Prostate gland (tissue), 2 donors: ENCODE measurements at places on chromosomes 12 and 14. TPM values are rescaled to one million over a fixed set of nuclear protein-coding genes. Genes with fewer than 3 reads are reported as not detected.
A peak's percentile ranks its signal among the peaks of the same experiment; 100 is the strongest.

SP1 gene
- total RNA-seq, result 84.5 TPM

DNA sequence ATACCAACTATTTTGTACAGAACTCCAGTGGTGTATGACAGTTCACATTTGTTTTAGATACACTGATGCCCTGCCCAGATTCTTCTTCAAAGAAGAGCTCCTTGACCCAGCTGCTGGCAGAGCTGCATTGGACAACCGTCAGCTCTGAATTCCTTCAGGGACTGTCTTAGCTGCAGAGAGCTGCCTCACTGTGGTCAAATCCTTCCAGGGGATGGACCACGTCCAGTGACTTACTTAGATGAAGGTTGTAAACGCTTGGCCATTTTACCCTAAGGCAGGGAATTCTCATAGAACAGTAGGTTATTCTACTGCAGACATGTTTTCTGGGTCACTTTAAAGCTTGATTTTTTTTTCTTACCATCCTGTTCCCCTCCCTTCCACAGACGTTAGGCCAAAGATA, 905.0 kb upstream of the ATXN7L3B start:
- DNase-seq, result no peak

KRT80 gene
- total RNA-seq, result 3.7 TPM

- DNase-seq, result no peak
Observed at GRCh38 chr14:73610687-73611086, 1.6 kb upstream of the ACOT6 start.

DNA sequence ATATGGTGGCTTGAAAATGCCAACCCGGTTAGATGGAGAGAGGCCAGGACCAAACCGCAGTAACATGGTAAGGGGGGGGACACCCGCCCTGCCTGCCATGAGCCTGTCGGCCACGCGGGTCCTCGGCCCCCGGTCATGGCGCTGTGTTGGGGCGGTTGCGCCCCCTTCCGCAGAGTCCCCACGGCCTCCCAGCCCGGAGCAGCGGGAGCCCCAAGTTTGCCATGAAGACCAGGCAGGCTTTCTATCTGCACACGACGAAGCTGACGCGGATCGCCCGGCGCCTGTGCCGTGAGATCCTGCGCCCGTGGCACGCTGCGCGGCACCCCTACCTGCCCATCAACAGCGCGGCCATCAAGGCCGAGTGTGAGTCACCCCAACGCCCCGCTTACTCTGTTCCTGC, 10.1 kb upstream of the CRIP2 start:
- DNase-seq, result no peak

DNA sequence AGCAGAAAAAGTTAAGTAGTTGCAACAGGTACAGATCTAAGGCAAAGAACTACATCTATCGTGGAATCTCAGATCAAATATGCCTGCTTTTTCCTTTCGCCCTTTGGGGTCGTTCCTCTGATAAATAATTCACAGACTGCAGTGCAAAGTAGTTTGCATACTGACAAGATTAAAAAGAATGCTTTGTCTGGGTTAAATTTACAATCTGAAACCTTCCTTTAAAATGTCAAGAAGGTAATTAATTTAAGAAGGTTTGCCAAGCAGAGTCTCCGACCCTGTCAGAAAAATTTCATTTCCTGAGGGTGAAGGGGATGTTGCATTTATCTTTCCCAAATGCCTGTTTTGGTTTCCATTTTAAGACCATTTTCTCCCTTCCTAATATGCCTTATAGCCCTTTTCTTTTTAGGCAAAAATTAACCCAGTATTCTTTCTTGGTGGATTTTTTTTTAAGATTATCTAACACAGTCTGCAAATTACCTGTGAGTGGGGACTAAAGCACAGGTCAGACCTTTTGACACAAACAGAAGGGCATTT, 406.9 kb downstream of the LRIG3 start:
- DNase-seq, result no peak

DNA sequence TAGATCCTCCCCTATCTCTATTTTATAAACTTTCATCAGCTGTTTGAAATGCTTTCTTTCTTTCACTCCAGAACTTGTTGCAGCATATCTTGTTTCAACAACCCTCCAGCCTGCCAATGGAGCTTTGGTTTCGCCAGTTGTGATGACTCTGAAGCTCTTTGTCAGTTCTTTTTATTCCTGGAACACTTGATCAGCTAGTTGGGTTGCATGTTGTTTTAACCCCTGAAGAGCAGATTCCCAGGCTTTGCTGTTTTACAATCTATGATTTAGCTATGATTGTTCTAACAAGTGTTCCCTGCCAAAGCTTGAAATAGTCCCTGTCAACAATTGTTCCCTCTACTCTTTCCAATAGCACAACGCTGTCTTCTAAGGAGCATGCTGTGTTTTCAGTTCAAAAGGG, 50.6 kb upstream of the FUT8 start:
- DNase-seq, result no peak

OAS3 gene
- 11.2 TPM for total RNA-seq

TAS2R42 gene
- not detected for total RNA-seq

NGB gene
- total RNA-seq, result not detected

- peak; percentile 77 for DNase-seq
Observed at GRCh38 chr12:96233939-96234461, 39.8 kb downstream of the ELK3 start.

GRCh38 chr14:77071938-77072388, 26.1 kb upstream of the CIPC start:
- no peak for DNase-seq

GALNT9 gene
- 0.14 TPM for total RNA-seq

MGAT4C gene
- total RNA-seq, result 2.6 TPM

- no peak for DNase-seq
Observed at GRCh38 chr12:14931359-14931758, 7.0 kb downstream of the ERP27 start.

KLHL33 gene
- 1.7 TPM for total RNA-seq

GRCh38 chr12:64237382-64237781, 15.3 kb upstream of the KICS2 start:
- no peak for DNase-seq

GRCh38 chr14:54589076-54589475, 22.1 kb downstream of the SAMD4A start:
- no peak for DNase-seq

DNA sequence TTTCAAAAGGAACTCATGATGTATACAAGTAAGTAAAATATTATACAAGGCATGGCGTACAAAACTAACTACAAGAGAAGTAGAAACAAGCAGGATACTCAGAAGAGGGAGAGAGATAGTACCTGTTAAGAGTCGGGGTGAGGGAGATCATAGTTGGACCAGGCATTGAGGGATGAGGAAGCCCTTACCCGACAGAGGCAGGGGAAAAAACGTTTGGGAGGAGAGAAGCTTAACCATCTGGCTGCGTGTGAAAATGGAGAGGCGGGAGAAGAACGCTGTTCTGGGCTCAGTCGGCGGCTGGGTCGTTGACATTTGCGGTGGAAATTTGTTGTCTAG, 575 bp upstream of the FMNL3 start:
- no peak for DNase-seq

POTEG gene
- 42.6 TPM for total RNA-seq

ARID4A gene
- 10.0 TPM for total RNA-seq

DNA sequence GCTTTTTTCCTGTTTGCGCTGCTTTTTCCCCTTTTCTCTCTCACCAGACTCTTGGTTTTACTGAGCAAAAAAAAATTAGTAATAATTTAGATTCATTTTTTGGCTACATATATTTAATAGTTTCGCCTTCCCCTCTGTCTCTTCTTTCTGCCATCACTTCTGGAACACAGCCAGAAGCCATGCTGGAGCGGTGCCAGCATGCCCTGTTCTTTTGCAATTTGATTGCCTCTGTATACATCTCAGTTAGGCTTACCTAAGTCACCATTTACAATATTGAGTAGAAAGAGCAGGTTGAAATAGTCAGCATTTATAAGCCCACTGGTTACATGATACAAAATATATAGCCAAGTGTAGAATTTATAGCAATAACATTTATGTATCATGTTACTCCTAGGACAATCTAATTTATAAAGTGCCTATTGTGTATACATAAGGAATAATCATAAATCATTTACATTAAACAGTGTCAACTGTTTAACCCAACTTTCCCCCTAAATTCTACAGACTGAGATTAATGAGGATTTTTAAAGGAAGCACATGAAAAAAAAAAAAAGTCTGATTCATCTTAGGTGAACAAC, 413.8 kb upstream of the SOX5 start:
- no peak for DNase-seq

DNA sequence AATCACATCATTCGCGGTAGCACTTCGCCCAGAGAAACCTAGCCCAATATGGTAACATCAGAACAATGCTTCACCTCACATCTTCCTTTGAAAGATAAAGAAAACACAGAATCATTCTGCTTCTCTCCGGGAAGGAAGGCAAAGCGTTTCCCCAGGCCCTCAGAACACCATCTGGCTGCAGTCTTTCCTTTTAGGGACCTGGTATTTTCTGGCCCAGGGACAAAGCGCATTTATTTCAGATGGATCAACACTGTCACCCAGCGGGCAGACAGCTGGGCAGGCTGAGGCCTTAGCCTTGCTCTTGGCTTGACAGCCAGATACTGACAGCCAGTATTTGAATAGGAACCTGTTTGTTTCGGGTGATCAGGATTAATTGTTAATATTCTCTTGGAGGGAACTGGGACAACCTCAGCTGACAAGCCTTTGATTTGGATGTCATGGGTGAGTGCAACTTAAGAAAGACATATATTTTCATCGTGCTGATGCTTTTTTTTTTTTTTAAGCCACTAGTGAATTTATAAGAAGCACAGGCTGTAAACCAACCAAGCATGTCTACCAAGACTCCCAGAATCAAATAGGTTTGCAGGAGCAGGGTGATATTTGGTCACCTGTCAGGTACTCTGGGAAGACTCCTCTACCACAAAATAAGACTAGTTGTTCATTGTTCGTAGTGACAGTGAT, 118.9 kb downstream of the VEZT start:
- peak; percentile 84 for DNase-seq

GRCh38 chr14:61558271-61558670, 137.0 kb upstream of the HIF1A start:
- no peak for DNase-seq

SYNE2 gene
- total RNA-seq, result 104 TPM

MYO1A gene
- total RNA-seq, result 0.74 TPM

GRCh38 chr14:85576218-85576617, 46.3 kb downstream of the FLRT2 start:
- DNase-seq, result no peak

NUAK1 gene
- total RNA-seq, result 9.6 TPM

AGAP2 gene
- total RNA-seq, result 4.2 TPM

DNA sequence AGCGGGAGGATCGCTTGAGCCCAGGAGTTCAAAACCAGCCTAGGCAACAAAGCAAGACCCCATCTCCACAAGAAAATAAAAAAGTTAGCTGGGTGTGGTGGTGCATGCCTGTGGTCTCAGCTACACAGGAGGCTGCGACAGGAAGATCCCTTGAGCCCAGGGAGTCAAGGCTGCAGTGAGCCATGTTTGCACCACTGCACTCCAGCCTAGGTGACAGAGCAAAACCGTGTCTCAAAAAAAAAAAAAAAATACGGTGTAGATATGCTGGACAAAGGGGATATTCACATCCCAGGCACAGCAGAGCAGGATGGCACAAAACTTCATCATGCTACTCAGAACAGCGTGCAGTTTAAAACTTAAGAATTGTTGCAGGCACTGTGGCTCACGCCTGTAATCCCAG, 24.8 kb upstream of the STRN3 start:
- DNase-seq, result no peak

MVK gene
- total RNA-seq, result 54.1 TPM

DNA sequence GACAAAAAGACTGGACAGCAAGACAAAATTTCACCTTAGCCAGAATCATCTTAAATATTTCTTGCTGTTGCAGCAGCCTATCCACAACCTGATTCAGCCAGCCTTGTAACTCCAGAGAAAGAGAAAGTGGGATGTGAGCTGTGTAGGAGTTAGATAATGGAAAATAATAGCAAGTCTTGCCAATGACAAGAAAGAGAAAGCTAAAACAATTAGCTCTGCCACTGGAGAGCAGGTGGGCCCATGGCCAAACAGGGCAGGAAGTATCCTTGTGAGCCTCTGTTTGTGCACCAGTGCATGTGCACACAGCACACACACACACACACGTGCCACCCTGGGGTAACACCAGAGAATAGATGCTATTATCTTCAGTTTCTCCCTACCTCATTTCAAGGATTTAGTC, 106.0 kb upstream of the CCDC196 start:
- DNase-seq, result no peak

DNA sequence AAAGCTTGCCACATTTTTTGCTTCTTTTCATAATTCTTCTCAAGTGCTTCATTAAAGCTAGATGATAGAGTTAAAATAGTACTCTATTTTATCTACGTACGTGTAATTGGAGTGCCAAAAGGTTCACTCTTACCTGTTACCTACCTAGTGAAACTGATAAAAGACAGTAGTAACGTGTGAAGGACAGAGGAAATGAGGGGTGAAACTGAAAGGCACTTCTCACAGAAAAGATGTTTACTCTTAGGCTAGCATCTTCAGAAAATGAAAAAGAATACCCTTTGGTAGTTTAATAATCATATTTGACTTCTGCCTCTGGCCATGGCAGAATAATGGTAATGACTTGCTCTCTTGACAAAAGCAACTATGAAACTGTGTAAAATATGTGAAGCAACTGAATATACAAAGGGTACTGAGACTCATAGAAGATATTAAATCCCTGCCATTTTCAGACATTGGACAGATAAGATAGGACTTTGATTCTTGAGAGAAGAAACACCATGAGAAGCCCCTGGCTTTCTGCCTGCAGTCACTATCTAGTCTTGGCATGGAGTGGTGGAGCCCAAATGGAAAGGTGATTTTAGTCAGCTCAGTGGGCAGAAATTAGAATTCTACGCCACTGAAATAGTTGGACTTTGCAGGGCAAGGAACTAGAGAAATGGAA, 6.3 kb upstream of the EVL start:
- no peak for DNase-seq

ZNF605 gene
- 12.7 TPM for total RNA-seq

DNA sequence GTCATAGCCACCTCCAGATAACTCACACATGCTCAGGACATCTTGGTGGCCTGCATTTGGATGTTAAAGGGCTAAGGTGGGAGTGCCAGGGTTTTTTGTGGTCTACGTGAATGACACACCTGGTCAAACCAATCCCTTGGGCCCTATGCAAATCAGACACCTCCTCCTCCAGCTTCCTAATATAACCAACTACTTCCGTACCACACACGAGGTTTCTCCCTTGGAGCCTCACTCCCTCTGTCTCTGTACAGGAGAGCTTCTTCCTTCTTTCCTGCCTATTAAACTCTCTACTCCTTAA, 19.6 kb downstream of the APOBEC1 start:
- no peak for DNase-seq

- DNase-seq, result no peak
Observed at GRCh38 chr12:41467591-41468325, 279.6 kb downstream of the PDZRN4 start.

DENND5B gene
- 32.3 TPM for total RNA-seq

YARS2 gene
- total RNA-seq, result 26.2 TPM
